HCT116 (cell line): ENCODE measurements at places on chromosomes 2 and 18. TPM values are rescaled to one million over a fixed set of nuclear protein-coding genes. Genes with fewer than 3 reads are reported as not detected.

Gene DNER
- total RNA-seq = 2.9 TPM

Gene TMEM17
- total RNA-seq = 3.2 TPM

Gene MAB21L4
- total RNA-seq = not detected

Gene DCC
- not detected for total RNA-seq

Gene OTOF
- total RNA-seq = 0.10 TPM

Gene FAP
- total RNA-seq = not detected

Gene ANKRD23
- total RNA-seq = 1.4 TPM

Gene FEV
- total RNA-seq = not detected

Gene BOK
- total RNA-seq = 41.5 TPM
